Naive thymus-derived CD8-positive, alpha-beta T cell (primary cell): ENCODE measurements at places on chromosomes 5 and 9.

GRCh38 chr9:136353757-136354488 is 9.6 kb downstream of the DNLZ start:
- H3K36me3 ChIP-seq, result no peaks in the 10 kb centered on the region
- H3K4me1 ChIP-seq, result no peaks in the 10 kb centered on the region
- no peak for DNase-seq
- H3K27ac ChIP-seq, result no peak overlapping the region

DNA sequence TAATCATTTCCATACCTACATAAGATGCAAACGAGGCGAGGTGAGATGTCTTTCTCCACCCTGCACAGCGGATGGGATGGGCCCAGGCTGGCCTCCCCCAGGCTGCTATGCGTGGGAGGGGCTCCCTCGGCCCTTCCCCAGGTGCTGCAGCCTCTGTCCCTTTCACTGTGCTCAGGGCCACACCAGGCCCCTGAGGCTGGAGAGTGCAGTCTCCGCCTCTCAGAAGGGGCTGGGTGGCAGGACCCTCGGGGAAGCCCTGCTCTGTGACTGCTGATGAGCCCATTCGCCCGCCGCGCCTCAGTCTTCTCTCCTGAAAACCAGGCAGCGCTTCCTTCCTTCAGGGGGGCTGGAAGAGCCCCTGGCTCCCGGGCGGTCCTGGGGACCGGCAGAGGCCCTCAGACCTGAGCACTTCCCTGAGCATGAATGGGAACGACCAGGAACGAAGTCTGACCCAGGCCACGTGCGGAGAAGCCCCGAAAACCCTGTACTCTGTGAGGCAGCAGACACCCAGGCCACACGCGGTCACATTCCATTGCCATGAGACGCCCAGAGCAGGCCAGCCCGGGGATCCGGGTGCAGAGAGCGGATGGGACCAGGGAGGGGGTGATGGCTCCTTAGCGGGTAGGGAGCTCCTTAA is 21.9 kb upstream of the NOTCH1 start:
- no peak overlapping the region for H3K27ac ChIP-seq
- peaks cover 2% of the 10 kb centered on the region for H3K4me1 ChIP-seq
- no peaks in the 10 kb centered on the region for H3K36me3 ChIP-seq
- no peak for DNase-seq
- no peaks in the 10 kb centered on the region for H3K27me3 ChIP-seq

DNA sequence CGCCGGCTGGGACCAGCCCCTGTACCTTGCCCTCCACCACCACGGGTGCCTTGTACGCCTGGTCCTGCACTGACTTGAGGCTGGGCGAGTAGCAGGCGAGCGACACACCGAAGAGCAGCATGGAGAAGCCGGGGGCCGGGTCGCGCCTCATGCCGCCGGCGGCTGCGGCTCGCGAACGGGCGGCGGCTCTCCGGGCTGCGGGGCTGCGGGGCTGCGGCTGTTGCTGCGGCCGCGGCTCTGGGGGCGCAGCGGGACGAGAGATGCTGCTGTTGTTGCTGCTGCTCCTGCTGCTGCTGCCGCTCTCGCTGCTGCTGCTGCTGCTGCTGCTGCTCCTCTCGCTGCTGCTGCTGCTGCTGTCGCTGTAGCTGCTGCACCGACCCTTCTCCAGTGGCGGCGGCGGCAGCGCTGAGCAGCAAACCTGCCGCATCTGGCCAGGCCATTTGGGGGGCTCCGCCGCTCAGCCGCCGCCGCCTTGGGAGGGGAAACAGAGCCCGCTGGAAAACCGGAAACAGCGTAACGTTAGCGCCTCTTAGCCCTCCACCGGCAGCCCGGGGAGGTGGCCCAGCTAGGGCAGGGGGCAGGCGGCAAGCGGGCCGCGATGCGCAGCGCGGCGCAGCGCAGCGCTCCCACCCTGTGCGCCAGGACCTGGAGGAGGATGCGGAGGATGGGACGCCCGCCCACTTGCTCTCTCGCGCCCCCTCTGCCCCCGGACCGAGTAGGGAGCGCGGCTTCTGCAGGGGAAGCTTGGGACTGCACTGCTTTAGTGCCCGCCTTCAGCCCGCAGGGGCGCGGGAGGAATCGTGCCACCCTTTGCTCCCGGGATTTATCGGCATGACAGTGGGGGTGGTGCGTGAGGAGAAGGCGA is at the start of gene NRG2:
Gene NRG2, minus strand, starts transcription at position 657 of the 865 bp plus-strand sequence.
- peak within 1 kb of the TSS; percentile 69 for H3K4me3 ChIP-seq
- H3K27ac ChIP-seq, result no peak within 1 kb of the TSS
- no peaks in the 10 kb centered on the region for H3K36me3 ChIP-seq

DNA sequence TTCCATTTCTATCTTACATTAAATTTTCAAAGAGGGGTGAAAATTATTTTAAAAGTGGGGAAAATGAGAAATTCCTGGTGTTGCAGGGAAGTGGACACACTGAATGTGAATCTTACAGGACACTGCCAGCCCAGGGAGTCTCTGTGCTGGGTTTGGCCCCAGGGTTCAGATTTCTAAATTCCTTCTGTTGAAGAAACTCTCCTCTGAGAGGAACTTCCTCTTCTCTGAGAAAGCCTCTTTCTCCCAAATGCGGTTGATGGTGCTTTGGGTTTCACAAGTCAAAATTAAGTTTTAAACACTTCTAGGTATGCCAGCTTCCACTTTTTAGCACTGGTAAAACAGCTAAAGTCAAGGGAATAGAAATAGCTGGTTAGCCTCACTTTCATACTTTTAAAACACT is 317.9 kb upstream of the ITGA1 start:
- no peak for DNase-seq
- H3K36me3 ChIP-seq, result no peaks in the 10 kb centered on the region
- H3K4me1 ChIP-seq, result peaks cover 9% of the 10 kb centered on the region
- H3K27ac ChIP-seq, result peak overlapping the region; percentile 21
- peak overlapping the region; percentile 12 for H3K4me3 ChIP-seq
- no peaks in the 10 kb centered on the region for H3K27me3 ChIP-seq

GRCh38 chr5:138654281-138654867 is 79.2 kb upstream of the HSPA9 start:
- peak overlapping the region; percentile 40 for H3K27ac ChIP-seq
- H3K36me3 ChIP-seq, result no peaks in the 10 kb centered on the region
- H3K4me3 ChIP-seq, result peak overlapping the region; percentile 40
- peaks cover 23% of the 10 kb centered on the region for H3K4me1 ChIP-seq
- peak; percentile 42 for DNase-seq
- H3K27me3 ChIP-seq, result peaks cover 99% of the 10 kb centered on the region

GRCh38 chr5:26486631-26487030 is 551.8 kb downstream of the CDH9 start:
- no peaks in the 10 kb centered on the region for H3K27me3 ChIP-seq
- no peaks in the 10 kb centered on the region for H3K4me1 ChIP-seq
- no peak overlapping the region for H3K27ac ChIP-seq
- peaks cover 2% of the 10 kb centered on the region for H3K36me3 ChIP-seq

DNA sequence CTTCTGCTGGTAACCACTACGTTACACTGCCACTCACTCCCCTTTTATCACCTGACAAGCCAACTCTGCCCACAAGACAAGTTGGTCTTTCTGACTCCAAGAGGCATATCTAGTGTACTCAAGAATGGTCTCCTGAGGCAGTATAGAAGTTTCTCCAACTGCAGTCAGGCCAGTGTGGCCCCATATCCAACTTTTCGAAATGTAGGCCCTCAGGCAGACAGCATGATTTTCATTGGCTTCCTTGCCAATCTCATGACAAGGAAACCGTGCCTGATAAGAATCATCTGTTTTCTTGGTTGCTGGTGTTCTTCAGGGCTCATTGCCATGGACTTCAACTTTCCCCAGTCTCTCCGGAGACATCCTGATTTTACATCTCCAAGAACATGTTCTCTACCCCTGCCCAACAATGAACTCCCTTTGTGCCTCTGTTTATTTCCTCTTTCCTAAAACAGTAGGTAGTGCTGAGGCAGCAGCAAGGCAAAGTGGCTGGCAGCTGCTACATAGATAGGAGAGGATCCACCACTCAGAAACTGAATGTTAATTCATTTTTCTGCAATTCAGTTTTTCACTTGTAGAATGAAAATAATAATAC is 62.6 kb upstream of the SEMA6A start:
- H3K36me3 ChIP-seq, result no peaks in the 10 kb centered on the region
- no peak overlapping the region for H3K4me3 ChIP-seq
- H3K27ac ChIP-seq, result no peak overlapping the region
- DNase-seq, result no peak
- no peaks in the 10 kb centered on the region for H3K27me3 ChIP-seq

GRCh38 chr5:64834037-64834436 is 65.3 kb downstream of the CWC27 start:
- no peak overlapping the region for H3K4me3 ChIP-seq
- no peak overlapping the region for H3K27ac ChIP-seq
- no peak for DNase-seq
- H3K4me1 ChIP-seq, result peaks cover under 1% of the 10 kb centered on the region
- H3K36me3 ChIP-seq, result peaks cover under 1% of the 10 kb centered on the region

DNA sequence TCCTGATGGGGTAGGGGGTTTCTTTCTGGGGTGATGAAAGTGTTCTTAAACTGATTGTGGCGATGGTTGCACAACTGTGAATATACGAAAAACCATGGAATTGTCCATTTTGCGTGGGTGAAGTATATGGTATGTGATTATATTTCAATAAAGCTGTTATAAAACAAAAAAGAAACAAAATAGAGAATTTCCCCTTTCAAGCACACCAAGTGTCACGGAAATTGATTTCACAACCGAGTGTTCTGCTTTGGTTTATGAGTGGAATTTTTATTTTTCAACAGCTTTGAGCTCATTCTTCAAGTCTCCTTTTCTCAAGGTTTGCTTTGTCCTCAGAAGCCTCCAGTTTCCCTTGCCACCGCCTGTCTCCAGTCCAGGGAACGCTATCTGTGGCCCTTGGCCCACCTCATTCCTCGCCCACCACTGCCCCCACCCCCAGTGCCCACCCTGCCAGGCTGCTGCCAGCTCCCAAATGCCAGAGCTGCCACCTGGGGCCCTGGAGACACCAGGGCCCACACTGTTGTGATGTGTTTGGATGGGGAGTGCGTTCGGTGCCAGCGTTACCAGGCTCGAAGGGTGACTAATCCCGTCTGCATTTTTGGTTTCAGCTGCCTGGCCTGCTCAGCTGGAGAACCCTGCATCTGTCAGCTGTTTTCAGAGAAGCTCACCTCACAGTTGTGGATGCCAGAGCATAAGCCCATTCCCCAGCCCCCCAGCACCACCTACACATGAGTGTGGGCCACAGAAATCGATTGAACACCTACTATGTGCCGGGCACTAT is 30.4 kb downstream of the DUSP1 start:
- DNase-seq, result no peak
- H3K27ac ChIP-seq, result peak overlapping the region; percentile 11
- no peaks in the 10 kb centered on the region for H3K27me3 ChIP-seq
- H3K4me1 ChIP-seq, result peaks cover 1% of the 10 kb centered on the region
- H3K36me3 ChIP-seq, result no peaks in the 10 kb centered on the region
- no peak overlapping the region for H3K4me3 ChIP-seq

GRCh38 chr5:126965487-126965886 is 64.9 kb downstream of the MARCHF3 start:
- H3K4me1 ChIP-seq, result peaks cover 37% of the 10 kb centered on the region
- H3K36me3 ChIP-seq, result peaks cover 3% of the 10 kb centered on the region
- no peak overlapping the region for H3K4me3 ChIP-seq
- DNase-seq, result no peak
- no peaks in the 10 kb centered on the region for H3K27me3 ChIP-seq

DNA sequence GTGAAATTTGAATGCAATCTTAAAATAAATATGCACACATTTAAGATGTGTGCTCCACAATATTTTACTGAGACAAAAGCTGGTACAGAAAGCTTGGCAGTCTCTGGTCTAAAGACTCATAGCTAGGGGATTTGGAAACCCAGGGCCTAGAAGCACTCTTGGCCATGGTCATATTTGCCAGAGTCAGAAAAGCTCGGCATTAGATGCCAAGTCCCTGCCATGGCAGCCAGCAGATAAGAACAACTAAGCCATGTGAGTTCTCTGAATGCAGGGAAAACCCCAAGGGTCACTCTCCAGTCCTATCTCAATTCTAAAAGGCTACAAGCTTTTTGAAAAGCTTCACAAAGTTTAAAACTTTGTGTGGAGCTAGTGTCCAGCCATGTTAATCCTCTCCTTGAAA is 119.5 kb downstream of the FAM114A2 start:
- peaks cover under 1% of the 10 kb centered on the region for H3K27me3 ChIP-seq
- H3K4me3 ChIP-seq, result no peak overlapping the region
- no peaks in the 10 kb centered on the region for H3K36me3 ChIP-seq
- no peak overlapping the region for H3K27ac ChIP-seq
- no peak for DNase-seq

DNA sequence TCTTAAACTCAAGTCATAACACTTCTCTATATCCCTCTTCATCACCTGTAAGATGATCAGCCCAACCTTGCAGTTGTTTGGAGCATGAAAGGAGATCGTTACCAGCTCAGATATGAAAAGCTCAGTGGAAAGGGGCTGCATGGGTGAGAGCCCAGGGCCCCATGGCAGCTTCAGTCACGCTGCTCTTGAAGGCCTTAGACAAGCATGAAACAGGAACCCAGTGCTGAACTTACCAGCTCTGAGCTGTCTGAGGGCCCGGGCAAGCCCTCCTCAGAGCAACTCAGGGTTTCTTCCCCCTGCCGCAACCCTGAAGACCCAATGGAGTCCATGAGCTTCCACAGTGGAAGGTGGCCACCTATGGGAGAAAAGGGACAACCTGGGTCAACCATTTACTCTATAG is 3.3 kb downstream of the HK3 start:
- no peaks in the 10 kb centered on the region for H3K36me3 ChIP-seq
- no peak overlapping the region for H3K4me3 ChIP-seq
- no peak for DNase-seq
- peaks cover 18% of the 10 kb centered on the region for H3K4me1 ChIP-seq
- peaks cover 7% of the 10 kb centered on the region for H3K27me3 ChIP-seq
- H3K27ac ChIP-seq, result no peak overlapping the region

DNA sequence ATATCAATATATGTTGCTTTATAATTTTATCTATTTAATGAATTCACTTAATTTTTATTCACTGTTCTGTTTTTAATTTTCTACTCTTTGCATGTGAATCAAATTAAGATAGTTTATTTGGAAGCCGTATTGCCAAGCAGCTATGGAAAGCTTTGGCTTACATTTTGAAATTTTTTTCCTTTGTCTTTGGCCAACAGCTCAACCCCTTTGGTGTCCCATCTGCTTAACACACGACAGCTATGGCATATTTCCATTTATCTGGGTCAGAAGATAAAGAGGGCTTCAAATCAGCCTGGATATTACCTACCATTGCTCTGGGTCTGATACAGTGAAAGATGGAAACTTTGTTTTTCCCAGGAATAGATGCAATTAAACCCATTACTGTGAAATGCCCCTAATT is 201.0 kb downstream of the WDR70 start:
- DNase-seq, result no peak
- H3K4me1 ChIP-seq, result peaks cover 11% of the 10 kb centered on the region
- H3K27ac ChIP-seq, result no peak overlapping the region

DNA sequence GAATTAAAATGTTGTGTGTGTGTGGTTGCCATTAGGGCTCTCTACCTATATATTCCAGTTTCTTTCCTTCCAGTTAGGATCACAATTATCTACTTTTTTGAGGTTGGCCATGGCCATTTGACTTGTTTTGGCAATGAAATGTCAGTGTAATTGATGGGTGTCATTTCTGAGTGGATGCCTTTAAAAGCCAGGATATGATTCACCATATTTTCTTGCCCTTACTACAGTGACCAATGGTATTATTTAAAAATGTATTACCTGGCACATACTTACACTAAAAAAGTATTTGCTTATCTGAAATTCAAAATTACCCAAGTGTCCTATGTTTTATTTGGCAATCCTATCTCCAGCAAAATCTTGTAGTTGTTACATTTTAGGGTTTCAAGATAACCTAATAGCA is 258.7 kb upstream of the ACTBL2 start:
- no peak overlapping the region for H3K4me3 ChIP-seq
- DNase-seq, result no peak
- no peak overlapping the region for H3K27ac ChIP-seq
- H3K4me1 ChIP-seq, result no peaks in the 10 kb centered on the region
- peaks cover 1% of the 10 kb centered on the region for H3K27me3 ChIP-seq
